Stimulated activated CD4-positive, alpha-beta T cell treated with anti-CD3 and anti-CD28 coated beads, TNF-alpha, amount 100 ng/mL, for 48 hours (primary cell): ENCODE measurements at places on chromosomes 13 and 19.

GRCh38 chr19:8081569-8082550 is 29.3 kb downstream of the CCL25 start:
- no peak for DNase-seq

DNA sequence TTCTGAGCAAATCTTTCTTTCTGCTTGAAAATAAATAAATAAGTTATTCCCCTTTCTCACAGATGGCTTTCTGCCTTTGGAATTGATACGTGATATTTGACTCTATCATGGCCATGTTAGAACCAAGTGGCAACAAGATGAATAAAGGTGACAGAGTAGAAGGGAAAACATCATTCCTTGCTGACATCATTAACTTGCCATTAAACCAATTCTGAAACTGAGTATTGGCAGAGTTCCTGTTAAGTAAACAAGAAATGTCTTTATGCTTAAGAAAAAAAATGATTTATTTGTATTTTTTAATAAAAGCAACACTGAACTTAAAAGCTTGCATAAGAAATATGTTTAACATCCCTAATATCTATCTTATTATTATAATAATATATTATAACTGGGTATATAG is 828.1 kb downstream of the PCDH9 start:
- DNase-seq: no peak

DNA sequence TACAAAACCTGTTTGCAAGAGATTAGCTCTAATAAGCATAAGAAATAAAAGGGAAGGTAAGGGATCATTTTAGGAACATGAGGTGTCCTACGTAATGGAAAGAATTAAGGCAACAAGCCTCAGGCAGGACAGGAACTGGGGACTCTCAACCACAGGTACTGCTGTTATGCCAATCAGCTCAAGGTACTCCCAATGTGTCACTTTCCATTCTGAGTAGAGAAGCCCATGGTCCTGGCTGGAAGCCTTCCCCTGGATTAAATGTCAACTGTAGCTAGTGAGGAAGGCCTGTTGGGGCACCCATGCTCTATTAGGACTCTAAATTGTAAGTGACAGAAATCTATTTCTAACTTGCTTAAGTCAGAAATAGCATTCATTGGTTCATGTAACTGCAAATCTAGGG is 134.6 kb downstream of the DPF1 start:
- no peak for DNase-seq

- no peak for DNase-seq
Observed at GRCh38 chr13:112443191-112443994, 67.2 kb downstream of the SPACA7 start.

- DNase-seq: no peak
Observed at GRCh38 chr13:50646070-50646469, 197.4 kb downstream of the DLEU7 start.

DNA sequence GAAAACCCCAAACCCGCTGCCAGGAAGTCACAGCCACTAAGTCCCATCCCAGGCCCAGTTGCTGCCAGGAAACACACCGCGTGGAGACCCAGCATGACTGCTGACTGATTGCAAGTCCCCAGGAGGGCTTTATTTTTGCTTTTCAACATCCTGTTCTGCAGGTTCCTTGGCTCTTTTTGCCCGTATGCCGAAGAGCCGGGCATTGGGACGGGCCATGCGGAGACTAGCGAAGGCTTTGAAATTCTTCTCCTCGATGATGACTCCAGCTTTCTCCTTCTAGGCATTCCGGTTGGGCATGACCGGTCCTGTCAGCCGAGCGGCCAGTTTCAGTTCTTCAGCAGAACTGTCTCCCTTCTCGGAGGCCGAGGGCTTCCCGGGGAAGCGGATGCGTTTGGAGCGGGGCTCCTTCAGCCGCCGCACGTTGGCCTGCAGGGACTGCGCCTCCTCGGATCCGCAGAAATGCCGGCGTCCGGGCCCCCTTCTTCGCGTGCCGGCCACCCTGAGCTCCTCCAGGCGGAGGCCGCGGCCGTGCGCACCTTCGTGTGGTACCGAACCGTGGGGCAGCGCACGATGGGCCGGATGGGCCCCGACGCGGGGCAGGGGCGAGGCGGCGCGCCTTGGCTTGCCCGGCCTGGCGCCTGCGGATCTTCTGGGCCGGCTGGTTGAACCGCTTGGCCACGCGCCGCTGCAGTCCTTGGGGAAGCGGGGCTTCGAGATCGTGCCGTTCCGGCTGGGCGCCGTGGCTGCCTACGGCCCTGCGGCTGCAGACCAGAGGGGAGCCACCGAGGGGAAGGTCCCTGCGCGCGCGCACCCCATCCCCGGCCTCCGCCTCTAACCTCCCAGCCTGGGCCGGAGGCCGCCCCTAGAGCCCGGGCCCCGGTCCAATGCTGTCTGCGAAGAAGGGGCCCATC is 15.2 kb downstream of the ZSCAN5C start:
- DNase-seq: peak; percentile 2

- peak; percentile 23 for DNase-seq
Observed at GRCh38 chr19:5170329-5170745, 170.3 kb downstream of the PTPRS start.

- no peak for DNase-seq
Observed at GRCh38 chr19:19711934-19712828, 20.7 kb downstream of the ZNF14 start.

GRCh38 chr19:1177322-1178114 is 3.5 kb upstream of the SBNO2 start:
- no peak for DNase-seq

GRCh38 chr19:8340341-8341096 is 2.5 kb downstream of the KANK3 start:
- no peak for DNase-seq

GRCh38 chr13:50319635-50320255 is 304.5 kb downstream of the KCNRG start:
- no peak for DNase-seq

DNA sequence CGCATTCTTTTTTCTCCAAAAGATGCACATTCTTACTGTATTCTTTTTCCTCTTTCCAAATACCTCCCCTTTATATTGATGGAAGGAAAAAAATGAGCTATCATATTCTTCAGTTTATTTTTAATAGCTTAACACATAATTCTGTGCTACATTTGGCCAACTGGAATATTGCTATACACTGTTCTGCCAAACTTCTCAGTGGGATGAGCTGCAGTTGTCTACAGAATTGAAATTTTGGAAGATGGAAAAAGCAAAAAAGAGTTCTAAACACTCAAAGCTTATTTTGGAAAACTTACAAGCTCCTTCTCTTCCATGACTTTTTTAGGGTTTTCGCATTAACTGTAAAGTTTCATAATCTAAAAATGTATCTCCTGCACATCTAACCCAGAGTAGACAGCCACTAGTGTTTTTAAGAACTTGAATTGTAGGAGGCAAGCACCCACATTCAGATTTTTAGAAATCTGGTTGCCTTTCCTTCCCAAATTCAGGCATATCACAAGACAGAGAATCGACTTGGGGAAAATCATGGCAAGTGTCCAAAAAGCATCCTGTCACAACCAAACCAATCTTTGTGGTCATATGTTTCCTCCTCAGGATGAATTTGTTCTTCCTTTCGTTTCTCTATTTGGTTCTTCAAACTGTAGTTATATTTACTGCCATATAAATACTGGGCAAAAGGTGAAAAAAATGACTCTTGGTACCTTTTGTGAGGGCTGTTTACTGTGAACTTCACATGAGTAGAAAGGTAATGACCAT is 111.4 kb upstream of the FRY start:
- DNase-seq: no peak

DNA sequence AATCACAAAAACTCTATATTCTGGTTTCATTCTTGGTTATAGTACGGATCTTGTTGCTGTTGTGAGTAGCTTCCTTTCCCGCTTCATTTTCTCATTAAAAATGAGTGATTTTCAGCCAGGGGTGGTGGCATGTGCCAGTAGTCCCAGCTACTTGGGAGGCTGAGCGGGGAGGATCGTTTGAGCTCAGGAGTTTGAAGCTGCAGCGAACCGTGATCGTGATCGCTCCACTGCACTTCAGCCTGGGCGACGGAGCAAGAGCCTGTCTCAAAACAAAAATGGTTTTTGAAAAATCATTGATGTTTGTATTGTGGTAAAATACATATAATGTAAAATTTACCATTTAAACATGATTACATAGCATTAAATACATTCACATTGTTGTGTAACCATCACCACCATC is 71.6 kb upstream of the TM9SF2 start:
- DNase-seq: no peak

DNA sequence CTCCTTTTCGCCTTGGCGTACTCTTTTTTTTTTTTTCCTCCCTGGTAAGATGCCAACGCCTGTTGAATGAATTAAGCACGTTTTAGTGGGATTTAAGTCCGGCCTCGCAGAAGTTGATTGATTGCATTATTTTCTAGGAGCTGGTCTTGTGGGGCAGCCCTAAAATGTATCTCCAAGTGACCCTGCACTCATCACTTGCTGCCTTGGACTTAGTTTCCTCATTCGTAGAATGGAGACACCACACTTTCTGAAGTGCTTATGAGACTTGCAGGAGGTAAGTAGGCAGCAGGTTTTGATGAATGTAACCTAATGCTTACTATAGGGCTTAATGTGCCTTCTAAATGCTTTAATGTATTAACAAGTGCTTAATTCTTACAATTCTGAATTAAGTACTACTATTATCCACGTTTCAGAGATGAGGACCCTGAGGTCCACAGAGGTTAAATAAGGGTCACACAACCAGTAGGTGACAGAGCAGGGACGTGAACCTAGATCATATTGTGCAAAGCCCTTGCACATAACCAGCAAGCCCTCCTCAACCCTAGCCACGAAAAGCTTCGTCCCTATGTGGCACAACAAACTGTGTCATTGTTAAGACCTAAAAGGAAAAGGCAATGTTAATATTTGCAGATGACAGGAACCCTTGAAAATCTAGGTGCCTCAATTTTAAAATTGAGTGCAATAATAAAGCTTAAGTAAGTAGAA is 514 bp upstream of the ARGLU1 start:
- no peak for DNase-seq

DNA sequence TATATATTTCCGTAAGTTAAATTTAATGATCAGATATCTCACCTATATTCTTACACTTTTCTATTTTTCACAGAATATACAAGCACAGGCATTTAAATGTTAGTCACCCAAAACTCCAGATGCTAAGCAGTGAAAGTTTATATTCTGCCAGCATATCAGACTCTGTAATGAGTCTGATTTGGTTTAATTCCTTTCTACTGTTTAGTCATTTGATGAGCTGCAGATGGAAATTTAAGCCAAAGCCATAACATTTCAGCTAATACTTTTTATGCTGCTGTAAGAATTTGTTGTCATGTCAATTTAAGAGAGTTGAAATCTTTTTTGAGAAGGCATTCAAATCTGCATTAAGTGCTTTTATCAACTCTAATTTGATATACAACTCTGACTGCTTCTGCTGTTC is 8.0 kb downstream of the FRY start:
- DNase-seq: no peak

- no peak for DNase-seq
Observed at GRCh38 chr13:28161370-28161769, 23.0 kb downstream of the PAN3 start.

DNA sequence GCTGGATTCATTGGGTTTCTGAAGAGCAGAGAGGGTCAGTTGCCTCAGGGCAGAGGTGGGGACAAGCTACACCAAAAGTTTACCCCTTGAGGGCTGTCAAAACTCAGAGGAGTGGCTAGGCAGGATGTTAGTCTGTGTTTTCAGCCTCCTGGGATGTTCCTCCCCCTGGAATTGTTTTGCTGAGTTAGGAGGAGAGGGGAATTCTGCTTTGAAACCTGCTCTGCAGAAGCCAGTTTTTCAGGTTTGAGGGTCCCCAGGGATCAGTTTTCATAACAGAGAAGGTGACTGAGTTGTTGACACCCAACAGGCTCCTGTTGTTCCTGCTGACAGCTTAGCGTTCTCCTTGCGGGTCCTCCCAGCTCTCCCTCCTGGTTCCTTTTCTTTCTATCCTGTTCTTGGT is 121.9 kb upstream of the TMTC4 start:
- no peak for DNase-seq

DNA sequence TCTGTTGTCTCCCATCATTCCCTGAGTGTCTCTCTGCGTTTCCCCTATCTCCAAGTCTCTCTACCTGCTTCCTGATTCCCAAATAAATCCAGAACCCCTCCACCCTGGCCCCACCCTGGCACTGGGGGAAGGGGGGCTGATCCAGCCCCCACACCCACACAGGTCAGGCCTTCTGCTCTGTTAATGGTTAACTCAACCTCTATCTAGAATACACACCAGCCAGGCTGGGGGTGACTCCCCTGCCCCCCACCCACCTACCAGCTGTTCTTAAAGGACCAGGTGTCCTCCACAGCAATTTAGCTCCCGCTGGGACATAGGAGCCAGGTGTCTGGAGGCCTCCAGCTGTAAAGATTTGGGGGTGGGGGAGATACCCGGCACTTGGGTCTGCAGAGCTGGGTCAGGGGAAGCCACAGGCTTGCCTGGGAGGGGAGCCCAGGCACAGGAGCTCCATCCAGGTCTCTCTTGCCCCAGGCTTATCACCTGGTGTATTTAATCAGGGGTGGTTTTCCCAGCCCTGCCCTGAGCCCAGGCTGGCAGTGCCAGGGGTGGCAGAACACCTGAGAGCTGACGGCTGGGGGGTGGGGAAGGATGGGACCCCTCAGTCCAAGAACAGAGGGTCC is 3.9 kb downstream of the IRF2BP1 start:
- DNase-seq: no peak

DNA sequence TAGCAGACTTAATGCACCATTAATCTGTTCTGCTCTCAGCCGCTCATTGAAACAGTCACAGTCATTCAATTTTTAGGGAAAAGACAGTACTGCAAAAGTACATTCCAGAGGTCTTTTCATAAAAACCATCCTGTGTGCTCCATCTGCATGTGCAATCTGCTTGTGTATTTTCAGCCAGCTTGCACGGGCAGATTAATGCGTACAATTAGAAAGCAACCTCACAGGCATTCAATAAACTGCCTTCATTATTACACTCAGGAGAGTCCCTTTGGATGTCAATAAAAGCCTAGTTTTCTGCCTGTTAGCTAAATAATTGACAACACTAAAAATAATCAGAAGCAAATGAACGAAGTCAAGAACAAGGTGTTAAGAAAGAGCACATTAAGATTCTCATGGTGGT is 41.9 kb downstream of the EPSTI1 start:
- no peak for DNase-seq

GRCh38 chr19:46919324-46919723 is 58.5 kb downstream of the ARHGAP35 start:
- DNase-seq: peak; percentile 13

GRCh38 chr13:112964971-112965492 is 4.0 kb upstream of the MCF2L start:
- DNase-seq: no peak

GRCh38 chr19:55536951-55537740 is at the start of gene SBK2:
Gene SBK2 (minus strand): TSS chr19:55537133. CDS start chr19:55536294, 839 bp downstream.
- no peak for DNase-seq

DNA sequence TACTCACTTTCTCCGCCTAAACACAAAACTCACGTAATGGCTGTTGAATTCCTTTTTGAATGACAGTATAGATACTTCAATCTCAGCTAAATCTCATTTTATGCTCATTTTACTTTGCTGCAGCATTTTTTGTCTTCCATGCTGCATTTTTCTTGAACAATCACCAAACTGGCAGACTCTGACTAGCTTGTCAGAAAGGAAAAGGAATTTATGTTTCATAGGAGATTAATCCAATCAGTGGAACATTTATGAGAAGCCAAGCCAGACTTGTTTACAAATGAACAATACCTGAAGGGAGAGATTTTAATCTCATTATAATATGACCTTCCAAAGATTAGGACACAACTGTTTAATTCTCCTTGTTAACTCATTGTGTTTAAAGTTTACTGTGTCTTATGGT is 1044.3 kb downstream of the DIAPH3 start:
- DNase-seq: no peak
